H1 (cell line): ENCODE measurements at places on chromosomes 3 and 15.

DNA sequence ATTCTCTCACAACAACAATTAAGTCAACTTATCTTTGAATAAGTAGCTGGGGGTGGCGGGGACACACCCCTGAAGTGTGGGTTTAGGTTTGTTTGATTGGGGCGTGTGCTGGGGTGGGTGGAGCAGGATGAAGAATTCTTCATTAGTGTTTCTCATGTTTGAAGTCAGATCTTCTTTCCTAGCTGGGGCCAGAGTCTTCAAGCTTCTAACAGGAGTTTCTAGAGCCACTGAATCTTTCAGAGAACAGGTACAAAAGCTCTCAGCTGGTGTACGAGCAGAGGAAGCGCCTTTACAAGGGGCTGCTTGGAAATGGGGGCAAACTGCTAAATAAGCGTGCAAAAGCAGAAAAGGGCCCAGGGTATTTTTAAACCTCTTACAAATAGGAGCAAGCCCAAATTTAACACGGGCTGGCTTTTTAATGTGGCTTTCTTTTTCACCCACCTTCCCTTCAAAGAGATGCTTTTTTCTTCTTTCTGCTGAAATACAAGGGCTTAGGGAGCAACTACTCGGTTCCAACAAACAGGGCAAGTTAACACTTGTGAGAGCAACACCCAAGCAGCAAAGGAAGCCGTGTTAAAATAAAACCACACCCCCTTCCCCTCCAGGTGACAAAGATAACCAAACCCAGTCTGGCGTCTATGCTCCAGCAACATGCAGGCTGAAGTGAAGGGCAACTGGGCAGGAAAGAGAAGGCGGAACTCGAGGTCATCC is 86.9 kb upstream of the RASGRP1 start:
- no peak for DNase-seq

DNA sequence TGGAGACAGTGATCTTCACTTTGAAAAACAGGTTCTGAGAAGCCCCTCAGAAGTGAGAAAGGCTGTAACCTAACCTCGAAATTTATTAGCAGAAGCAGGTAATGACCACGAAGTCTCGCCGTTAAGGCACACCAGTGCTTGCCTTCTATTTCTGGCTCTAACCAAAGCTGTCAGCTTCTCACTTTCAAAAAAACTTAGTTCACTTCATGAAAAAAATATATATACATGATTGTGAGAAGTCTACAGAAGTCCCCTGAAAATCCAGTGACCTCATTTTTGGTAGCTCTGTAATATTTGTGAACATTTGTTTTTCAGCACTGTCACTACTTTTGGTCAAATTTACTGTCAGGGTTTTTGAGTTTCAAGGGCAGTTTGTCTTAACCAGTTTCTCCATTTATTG is 19.1 kb upstream of the AKAP13 start:
- DNase-seq, result no peak

GRCh38 chr3:194282436-194283122 is 68.5 kb downstream of the CPN2 start:
- no peak for DNase-seq

- DNase-seq, result peak; percentile 76
Observed at GRCh38 chr3:179563271-179563783, 601 bp downstream of the ACTL6A start.

- no peak for DNase-seq
Observed at GRCh38 chr15:79084308-79084968, 6.1 kb downstream of the RASGRF1 start.

- DNase-seq, result no peak
Observed at GRCh38 chr3:131050001-131050400, 23.3 kb downstream of the NEK11 start.

GRCh38 chr15:100337096-100338044 is 4.4 kb downstream of the ADAMTS17 start:
- DNase-seq, result no peak

GRCh38 chr3:101819649-101820206 is 29.6 kb upstream of the NFKBIZ start:
- no peak for DNase-seq

DNA sequence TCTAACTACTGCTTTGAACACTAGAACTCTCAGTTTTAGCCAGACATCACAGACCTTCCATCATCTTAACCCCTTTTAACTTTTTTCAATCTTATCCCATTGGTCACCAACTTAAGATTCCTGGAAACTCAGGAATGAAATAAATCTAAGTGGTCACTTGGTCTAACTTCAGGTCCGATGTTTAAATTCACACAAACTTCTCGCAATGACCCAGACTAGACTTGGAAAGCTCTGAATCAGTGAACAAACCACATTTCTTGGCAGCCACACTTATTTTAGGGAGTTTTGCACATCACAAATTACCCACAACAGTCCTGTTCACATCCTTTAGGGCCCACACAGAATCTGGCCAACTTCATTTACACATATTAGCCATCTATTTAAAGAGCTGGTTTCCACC is 118.9 kb downstream of the MAGI1 start:
- DNase-seq, result no peak
